Keratinocyte (primary cell): ENCODE measurements at places on chromosomes 2 and 18.

DNA sequence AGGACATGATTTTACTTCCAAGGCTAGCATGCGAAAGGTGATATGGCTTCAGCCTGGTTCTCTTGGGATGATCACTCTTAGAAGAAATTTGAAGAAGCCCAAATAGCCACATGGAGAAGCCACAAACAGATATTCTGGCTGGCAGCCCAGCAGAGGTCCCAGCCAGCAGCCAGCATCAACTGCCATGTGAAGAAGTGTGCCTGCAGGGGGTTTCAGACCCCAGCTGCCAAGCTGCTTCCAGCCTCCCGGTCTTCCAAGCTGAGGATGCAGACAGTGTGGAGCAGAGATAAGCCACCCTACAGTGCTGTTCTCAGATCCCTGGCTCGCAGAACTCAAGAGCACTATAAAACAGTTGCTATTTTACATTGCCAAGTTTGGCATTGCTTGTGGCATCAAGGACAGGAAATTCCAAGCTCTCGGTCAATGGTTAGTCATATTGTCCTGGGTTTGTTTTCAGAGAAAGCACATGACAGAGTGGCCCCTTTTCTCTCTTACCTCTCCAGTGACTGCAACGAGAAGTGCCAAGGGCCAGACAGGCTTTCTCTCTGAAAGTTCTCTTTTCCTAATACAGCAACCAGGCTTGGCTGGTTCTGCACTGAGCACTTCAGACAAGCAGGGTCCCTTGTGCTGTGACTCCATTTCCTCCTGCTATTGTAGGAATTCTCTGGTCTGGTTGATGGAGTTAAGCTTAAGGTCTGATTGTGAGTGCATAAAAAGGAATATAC, 223.7 kb downstream of the ANKRD30B start:
- no peak for DNase-seq

- DNase-seq: no peak
Measured at GRCh38 chr2:163191372-163191771, 352.8 kb upstream of the KCNH7 start.

DNA sequence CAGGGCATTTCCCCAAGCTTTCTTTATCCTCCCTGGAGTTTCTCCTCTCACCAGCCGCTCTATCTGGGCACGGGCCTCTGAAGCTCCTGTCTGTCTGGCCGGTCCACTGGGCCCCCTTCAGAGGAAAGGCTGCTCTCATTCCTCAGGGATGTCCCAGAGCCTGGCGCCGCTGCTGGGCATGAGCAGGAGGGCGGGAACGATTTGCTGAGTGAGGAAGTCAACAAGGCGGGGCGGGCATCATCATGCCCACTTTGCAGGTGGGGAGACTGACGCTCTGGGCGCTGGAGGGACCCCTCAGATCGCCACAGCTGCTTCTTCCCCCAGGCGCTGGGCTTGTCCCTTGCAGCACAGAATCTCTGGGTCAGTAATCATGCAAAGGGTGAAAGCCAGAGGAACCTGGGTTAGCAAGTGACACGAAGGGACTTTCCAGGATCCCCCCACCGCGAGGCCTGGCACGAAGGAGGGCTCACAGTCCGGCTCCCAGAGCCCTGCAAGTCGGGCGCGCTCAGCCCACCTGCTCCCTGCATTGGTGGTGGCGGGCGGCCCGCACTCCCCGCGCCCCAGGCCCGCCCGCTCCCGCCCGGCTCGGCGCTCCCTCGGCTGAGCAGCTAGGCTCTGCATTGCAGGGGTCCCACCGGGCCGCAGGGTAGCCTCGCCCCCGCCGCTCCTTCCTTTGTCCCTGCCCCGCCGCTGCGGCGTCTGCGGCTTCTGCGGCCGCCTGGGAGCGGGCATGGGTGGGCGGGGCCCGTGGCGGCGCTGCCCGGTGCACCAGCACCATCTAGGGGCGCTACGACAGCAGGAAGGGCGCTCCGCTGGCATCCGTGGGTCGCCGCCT, 157.8 kb downstream of the CYRIA start:
- no peak for DNase-seq

GRCh38 chr2:46098621-46099062, 198.6 kb upstream of the EPAS1 start:
- peak; percentile 79 for DNase-seq

GRCh38 chr2:100756704-100757103, 63.2 kb upstream of the NPAS2 start:
- DNase-seq: no peak

GRCh38 chr2:187982668-187983067, 309.0 kb upstream of the GULP1 start:
- no peak for DNase-seq

- DNase-seq: no peak
Measured at GRCh38 chr18:36355511-36355910, 58.0 kb downstream of the FHOD3 start.

GRCh38 chr2:133748007-133748700, 179.9 kb upstream of the NCKAP5 start:
- no peak for DNase-seq

GRCh38 chr2:227234429-227234828, 70.0 kb downstream of the COL4A3 start:
- no peak for DNase-seq

- DNase-seq: no peak
Measured at GRCh38 chr2:199460101-199460671, 2.4 kb upstream of the SATB2 start.

- no peak for DNase-seq
Measured at GRCh38 chr2:121118951-121119350, 166.1 kb downstream of the TFCP2L1 start.

DNA sequence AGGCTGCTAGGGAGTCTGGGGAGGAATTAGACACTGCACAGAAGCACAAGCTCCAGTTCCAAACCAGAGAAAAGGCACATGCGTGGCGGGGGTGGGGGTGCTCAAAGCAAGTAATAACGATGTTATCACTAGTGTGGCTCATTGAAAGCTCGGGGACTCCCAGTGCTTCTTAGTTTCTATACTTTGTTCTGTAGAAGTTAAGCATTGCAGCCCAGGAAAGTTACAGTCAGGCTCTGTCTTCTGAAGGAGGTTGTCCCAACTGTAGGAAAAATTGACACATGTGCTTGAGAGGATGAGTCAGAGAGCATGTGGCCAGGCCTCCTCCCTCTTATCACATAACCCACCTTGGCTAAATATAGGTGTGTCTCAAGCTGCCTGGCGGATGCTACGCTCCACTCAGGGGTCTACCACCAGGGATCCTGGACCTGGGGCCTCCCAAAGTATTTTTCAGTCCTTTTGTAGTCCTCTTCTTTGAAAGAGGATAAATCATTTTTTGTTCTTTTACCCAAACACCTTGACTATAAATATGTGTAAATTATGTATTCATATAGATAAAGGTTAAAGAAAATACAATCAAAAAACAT, 3.8 kb downstream of the GALNT5 start:
- DNase-seq: peak; percentile 63

GRCh38 chr18:48934723-48935432, 15.9 kb downstream of the SMAD7 start:
- DNase-seq: no peak

GRCh38 chr2:120210270-120210693, 12.9 kb downstream of the TMEM185B start:
- DNase-seq: no peak

DNA sequence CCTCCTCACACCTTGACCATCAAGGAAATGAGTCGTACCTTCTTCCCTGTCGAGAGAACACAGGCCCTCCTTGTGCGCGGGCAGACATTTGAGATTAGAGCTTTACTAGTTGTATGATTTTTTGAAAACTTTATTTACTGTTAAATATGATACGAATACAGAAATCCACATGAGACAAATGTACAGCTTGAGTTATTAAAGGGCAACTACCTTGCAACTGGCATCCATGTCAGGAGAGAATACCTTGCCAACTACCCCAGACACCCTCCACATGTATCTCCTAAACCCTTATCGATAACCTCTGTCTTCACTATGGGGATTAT, 28.3 kb downstream of the KLHL23 start:
- no peak for DNase-seq

- DNase-seq: no peak
Measured at GRCh38 chr2:2569306-2569705, 238.2 kb upstream of the MYT1L start.

DNA sequence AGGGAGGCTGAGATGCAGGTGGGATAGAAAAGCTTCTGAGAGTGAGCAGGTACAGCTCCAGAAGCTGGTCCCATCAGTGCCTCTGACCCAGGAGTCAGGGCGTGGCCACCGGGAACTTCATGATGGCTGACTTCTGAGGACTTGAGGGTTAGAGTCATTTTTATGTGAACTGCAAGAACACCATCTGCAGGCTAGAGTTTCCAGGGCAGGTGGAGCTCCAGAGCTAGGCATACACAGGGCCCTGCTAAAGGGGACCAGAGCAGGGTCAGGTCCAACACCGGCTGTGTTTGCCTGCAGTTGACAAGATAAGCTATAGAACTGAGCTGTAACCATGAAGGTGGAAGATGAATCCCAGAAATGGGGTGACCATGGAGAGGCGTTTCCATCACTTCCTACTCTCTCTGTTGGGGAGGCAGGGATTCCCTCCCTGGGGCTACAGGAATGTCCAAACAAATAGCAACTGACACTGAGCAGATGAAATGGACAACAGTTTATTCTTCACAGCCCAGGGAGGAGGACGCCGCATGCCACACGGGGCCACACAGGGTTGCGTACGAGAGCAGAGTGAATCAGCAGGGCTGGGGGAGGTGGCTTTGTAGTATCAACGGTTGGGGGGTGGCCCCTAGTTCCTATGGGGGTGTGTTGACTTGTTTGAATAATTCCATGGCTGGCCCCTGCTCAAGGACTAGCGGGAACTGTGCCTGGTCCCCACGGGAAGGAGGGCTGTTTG, 77.6 kb upstream of the ZNF516 start:
- no peak for DNase-seq
